MV-4-11 (cell line): ENCODE measurements at places on chromosomes 11 and 22.

- no peak for DNase-seq
Measured at GRCh38 chr11:131033151-131033651, 116.9 kb upstream of the SNX19 start.

DNA sequence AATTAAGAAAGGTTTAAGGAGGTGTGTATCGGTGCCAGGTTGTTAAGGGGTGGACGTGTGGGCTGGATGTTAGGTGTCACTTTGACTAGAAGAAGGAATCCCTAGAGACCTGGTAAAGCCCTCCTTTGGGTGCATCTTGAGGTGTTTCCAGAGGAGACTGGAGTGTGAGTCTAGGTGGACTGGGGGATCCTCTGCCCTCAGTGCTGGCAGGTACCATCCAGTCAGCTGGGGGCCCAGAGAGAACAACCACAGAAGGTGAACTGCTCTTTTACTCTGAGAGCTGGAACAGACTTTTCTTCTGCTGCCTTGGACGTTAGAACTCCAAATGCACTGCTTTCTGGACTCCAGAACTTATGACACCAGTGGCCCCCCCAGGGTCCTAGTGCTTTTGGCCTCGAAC lies 44.0 kb downstream of the SPATA19 start:
- DNase-seq, result no peak

GRCh38 chr11:57513911-57514537 lies 1.5 kb downstream of the SLC43A1 start:
- DNase-seq, result peak; percentile 41

GRCh38 chr22:47195156-47195483 lies 432.7 kb downstream of the TBC1D22A start:
- no peak for DNase-seq

- DNase-seq, result no peak
Measured at GRCh38 chr11:128174465-128175291, 412.7 kb downstream of the ETS1 start.

DNA sequence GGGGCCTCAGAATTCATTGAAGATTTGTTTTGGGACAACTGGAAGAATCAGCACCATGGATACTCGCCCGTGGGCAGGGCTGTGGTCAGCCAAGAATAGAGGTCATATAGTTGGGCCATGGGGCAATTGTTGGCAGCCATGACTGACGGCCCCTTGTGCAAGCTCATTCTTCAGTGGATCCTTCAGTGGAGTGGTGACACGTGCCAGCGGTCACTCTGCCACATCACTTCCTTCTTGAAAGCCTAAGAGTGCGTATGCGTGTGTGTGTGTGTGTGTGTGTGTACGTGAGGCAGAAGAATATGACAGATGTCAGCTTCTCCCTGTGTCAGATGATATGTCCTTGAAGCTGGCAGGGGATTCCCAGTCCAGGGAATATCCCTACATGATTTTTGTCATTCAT lies 1.8 kb upstream of the IL18BP start:
- peak; percentile 94 for DNase-seq

DNA sequence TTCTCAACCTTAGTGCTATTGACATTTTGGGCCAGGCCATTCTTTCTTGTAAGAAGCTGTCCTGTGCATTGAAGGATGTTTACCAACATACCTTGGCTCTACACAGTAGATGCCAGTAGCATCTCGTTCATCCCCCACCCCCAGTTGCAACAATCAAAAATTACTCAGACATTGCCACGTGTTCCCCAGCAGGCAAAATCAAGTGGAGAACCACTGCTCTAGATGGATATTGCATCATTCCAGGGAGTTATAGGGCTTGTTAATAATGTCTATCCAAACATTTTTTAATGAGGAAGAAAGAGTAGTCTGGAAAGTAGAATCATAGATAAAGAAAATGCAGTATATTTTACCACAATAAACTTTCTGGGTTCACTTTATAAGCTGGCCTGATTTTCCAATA lies 64.1 kb downstream of the PRMT3 start:
- peak; percentile 41 for DNase-seq

- no peak for DNase-seq
Measured at GRCh38 chr11:80487952-80488351, 1047.1 kb upstream of the TENM4 start.

- DNase-seq, result no peak
Measured at GRCh38 chr22:44909241-44909640, 100.6 kb downstream of the PHF21B start.
